ENCODE measurements at places on chromosomes 16 and 17.

DNA sequence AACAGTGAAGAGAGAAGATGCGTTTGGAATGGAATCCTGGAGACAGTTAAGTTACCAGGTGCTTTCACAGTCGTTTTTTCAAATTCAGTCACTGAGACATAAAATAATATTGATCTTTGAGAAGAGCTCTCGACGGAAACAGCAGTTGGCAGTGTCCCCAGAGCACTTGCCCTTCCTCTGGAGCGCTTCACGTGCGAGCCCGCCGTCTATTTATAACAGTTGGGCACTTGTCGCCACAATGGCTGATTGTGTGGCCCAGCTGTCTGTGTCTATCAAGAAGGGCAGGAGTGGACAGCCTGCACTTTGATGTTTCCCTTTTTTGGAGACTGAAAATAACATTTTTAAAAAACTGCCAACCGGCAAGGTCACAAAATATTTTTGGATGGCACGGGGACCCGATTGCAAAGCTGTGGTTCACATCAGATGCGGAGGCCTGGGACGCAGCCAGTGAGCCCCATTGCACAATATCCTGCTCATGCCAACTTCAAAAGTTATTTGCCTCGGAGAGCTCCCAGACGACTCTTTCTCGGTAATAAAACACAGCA is 62.9 kb downstream of the ADCY9 start:
- DNase-seq, result peak; percentile 69

DNA sequence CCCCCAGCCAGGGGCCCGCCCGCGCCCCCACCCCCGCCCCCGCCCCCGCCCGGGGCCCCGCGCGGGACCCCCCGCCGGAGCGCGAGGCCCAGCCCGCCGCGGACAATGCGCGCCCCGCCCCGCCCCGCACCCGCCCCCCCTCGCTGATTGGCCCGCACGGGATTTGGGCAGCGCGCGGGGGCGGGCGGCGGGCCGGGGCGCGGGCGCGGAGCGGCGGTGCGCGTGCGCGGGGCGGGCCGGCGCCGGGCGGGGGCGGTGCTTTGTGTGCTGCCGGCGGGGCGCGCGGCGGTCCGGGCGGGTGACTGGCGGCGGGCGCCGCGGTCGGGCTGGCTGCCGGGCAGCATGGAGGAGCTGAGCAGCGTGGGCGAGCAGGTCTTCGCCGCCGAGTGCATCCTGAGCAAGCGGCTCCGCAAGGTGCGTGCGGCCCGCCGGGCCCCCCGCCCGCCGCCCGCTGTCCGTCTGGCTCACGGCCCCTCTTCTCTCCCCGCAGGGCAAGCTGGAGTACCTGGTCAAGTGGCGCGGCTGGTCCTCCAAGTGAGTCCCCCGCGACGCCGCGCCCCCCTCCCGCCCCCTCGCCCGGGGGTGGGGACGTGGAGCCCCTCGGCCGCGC is at the start of gene CBX2:
TSS of gene CBX2 (plus strand) at position 255 of the 610 bp plus-strand sequence. CDS start at position 343, 88 bp downstream.
- DNase-seq, result no peak

- DNase-seq, result no peak
Observed at GRCh38 chr17:6749519-6749918, 6.3 kb upstream of the XAF1 start.

- no peak for DNase-seq
Observed at GRCh38 chr17:29283496-29283895, 10.5 kb downstream of the NUFIP2 start.

DNA sequence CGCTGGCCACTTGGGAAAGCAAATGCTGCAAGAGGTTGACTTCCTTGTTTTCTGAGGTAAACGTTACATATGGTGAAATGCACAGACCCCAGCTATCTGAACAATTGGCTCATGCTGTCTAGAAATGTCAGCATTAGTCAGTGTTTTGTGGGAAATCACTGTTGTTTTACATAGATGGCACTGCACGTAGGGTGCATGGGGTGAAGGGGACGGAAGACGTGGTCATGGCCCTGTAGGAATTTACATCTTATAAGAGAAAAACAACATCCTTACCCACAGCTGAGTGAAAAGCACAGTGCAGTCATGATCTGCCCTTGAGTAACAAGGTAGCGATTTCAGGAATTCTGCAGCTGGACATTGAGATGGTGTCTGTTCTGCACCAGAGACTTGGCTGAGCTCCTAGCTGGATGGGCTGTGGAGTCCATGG is 15.2 kb downstream of the RPTOR start:
- no peak for DNase-seq
